ENCODE measurements at places on chromosomes 12 and 14.

- no peak for DNase-seq
Observed at GRCh38 chr14:103074729-103075367, 9.2 kb upstream of the LBHD2 start.

GRCh38 chr12:126163984-126164383 is 1098.7 kb downstream of the AACS start:
- no peak for DNase-seq

GRCh38 chr14:82778008-82778590 is 1244.4 kb upstream of the SEL1L start:
- DNase-seq: no peak

DNA sequence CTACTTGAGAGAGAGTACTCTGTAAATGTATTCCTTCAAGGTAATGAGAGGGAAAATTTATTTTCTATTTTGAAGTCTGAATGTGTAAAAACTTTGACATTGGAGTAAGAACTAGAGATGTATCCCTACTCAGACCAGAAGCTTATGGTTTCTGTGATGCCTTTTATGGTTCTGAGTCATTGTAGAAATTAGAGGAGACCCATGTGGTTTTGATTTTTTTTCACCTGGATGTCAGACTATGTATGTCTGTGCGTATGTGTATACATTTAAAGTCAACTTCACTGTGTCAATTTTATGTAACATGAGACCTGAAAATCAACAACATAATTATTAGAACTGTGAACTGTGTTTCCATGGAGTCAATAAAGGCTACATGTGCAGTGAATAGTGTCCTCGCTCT is 302.0 kb downstream of the TRHDE start:
- DNase-seq: no peak

- DNase-seq: no peak
Observed at GRCh38 chr12:28027328-28027727, 54.8 kb upstream of the PTHLH start.

GRCh38 chr12:113097716-113098440 is 37.7 kb downstream of the RASAL1 start:
- peak; percentile 89 for DNase-seq

GRCh38 chr12:75315518-75315917 is 14.6 kb downstream of the CAPS2 start:
- no peak for DNase-seq
